A549 treated with Mapracorat at 1 μM for 4 hours (cell line): ENCODE measurements at places on chromosomes 13 and 19. TPM values are rescaled to one million over a fixed set of nuclear protein-coding genes. Genes with fewer than 3 reads are reported as not detected.

The CADM4 gene
- total RNA-seq, result 7.6 to 9.8 TPM (median 9.4 TPM) in 5 replicates

The TSKS gene
- not detected in 5 replicates for total RNA-seq

The ZNF442 gene
- not detected in 5 replicates for total RNA-seq

The GATAD2A gene
- total RNA-seq, result 31.3 to 50.0 TPM (median 46.0 TPM) in 5 replicates

The KLK4 gene
- total RNA-seq, result 0.16 to 0.30 TPM in 2 of 5 replicates, not detected in the others

The PRSS57 gene
- 0.18 to 0.23 TPM in 2 of 5 replicates, not detected in the others for total RNA-seq

The ZNF790 gene
- total RNA-seq, result 0.13 to 0.28 TPM (median 0.19 TPM) in 5 replicates

The C13orf46 gene
- total RNA-seq, result 0.13 to 0.26 TPM (median 0.20 TPM) in 5 replicates

The TRPM4 gene
- total RNA-seq, result 8.4 to 11.5 TPM (median 9.5 TPM) in 5 replicates

The TEX29 gene
- 0.27 TPM in 1 of 5 replicates, not detected in the others for total RNA-seq

The HTR2A gene
- not detected in 5 replicates for total RNA-seq

The SWSAP1 gene
- total RNA-seq, result 1.8 to 2.5 TPM (median 2.0 TPM) in 5 replicates

The MAMSTR gene
- total RNA-seq, result 0.18 to 0.42 TPM (median 0.34 TPM) in 5 replicates

The BRSK1 gene
- total RNA-seq, result 2.9 to 4.1 TPM (median 3.0 TPM) in 5 replicates

The C19orf85 gene
- total RNA-seq, result not detected in 5 replicates

The PEAK3 gene
- total RNA-seq, result 0.08 to 0.15 TPM (median 0.11 TPM) in 3 of 5 replicates, not detected in the others

The POLD1 gene
- 51.4 to 85.1 TPM (median 75.0 TPM) in 5 replicates for total RNA-seq

The GARIN5A gene
- total RNA-seq, result 1.5 to 2.5 TPM (median 2.1 TPM) in 5 replicates

The VSTM1 gene
- 0.52 to 0.83 TPM (median 0.57 TPM) in 4 of 5 replicates, not detected in the other for total RNA-seq

The CNN2 gene
- 66.3 to 85.2 TPM (median 76.4 TPM) in 5 replicates for total RNA-seq

The ZNF69 gene
- total RNA-seq, result not detected in 5 replicates

The NXNL1 gene
- not detected in 5 replicates for total RNA-seq
